Naive thymus-derived CD4-positive, alpha-beta T cell (primary cell): ENCODE measurements at places on chromosomes 16 and 17. TPM values are rescaled to one million over a fixed set of nuclear protein-coding genes. Genes with fewer than 3 reads are reported as not detected.
A peak's percentile ranks its signal among the peaks of the same experiment; 100 is the strongest.

GRCh38 chr17:57684711-57685498 is 60.2 kb downstream of the CCDC182 start:
- H3K4me3 ChIP-seq: no peak overlapping the region
- no peaks in the 10 kb centered on the region for H3K36me3 ChIP-seq
- no peak overlapping the region for H3K27ac ChIP-seq
- no peaks in the 10 kb centered on the region for H3K4me1 ChIP-seq
- no peak for DNase-seq
- no peaks in the 10 kb centered on the region for H3K27me3 ChIP-seq

- no peak overlapping the region for H3K4me3 ChIP-seq
- H3K36me3 ChIP-seq: no peaks in the 10 kb centered on the region
- H3K27me3 ChIP-seq: no peaks in the 10 kb centered on the region
Measured at GRCh38 chr17:11332706-11333105, 91.7 kb downstream of the SHISA6 start.

- no peak for DNase-seq
- H3K4me3 ChIP-seq: no peak overlapping the region
- H3K27ac ChIP-seq: no peak overlapping the region
- H3K27me3 ChIP-seq: no peaks in the 10 kb centered on the region
- no peaks in the 10 kb centered on the region for H3K36me3 ChIP-seq
Measured at GRCh38 chr16:68396481-68396880, 51.8 kb downstream of the SMPD3 start.

The HSF5 gene
- total RNA-seq: 4.0 TPM

DNA sequence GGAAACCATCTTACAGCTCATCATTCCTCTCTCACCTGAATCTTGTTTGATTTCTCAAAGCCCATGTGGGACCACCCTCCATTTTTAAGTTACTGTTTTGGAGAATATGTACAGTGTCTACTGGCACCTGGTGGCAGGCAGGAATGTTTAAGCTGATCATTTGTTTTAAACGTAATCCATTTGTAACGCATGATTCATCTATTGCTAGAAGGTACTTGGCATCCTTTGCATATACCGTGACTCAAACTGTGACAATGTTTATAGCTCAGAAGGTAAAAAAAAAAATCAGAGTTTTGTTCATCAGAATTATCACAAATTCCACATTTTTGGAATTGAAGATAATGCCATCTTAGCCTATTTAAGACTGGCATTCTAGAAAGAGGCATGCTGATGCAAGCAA is 1007.5 kb upstream of the EEF2KMT start:
- no peaks in the 10 kb centered on the region for H3K36me3 ChIP-seq
- no peak overlapping the region for H3K27ac ChIP-seq
- H3K4me1 ChIP-seq: no peaks in the 10 kb centered on the region

GRCh38 chr16:14501331-14502255 is 128.5 kb downstream of the PARN start:
- H3K4me3 ChIP-seq: no peak overlapping the region
- no peak overlapping the region for H3K27ac ChIP-seq
- H3K4me1 ChIP-seq: no peaks in the 10 kb centered on the region
- no peak for DNase-seq
- no peaks in the 10 kb centered on the region for H3K27me3 ChIP-seq

The TBX2 gene
- not detected for total RNA-seq

DNA sequence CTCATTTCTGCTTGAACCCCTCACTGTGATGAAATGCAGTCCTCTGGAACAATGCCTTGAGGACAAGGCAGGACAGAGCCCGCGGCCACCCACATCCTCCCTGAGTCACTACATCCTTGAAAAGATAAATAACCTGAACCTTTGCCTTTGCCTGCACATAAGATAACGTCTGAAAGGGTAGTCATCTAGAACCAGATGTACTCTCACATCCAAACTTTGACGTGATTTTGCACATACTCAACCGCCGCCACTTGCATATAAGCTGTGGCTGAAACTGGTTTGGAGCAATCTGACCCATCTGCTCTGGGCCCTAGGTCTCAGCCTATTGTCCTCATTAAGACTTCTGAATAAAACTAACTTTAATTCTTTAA is 252.1 kb downstream of the PHKB start:
- no peaks in the 10 kb centered on the region for H3K27me3 ChIP-seq
- H3K4me3 ChIP-seq: no peak overlapping the region
- H3K4me1 ChIP-seq: no peaks in the 10 kb centered on the region
- no peak for DNase-seq

DNA sequence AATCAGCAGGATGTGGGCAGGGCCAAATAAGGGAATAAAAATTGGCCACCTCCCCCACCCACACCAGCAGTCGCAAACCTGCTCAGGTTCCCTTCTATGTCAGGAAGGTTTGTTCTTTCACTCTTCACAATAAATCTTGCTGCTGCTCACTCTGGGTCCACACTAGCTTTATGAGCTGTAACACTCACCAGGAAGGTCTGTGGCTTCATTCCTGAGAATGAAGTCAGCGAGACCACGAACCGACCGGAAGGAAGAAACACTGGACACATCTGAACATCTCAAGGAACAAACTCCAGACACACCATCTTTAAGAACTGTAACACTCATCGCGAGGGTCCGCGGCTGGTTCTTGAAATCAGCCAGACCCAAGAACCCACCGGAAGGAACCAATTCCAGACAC is 115.5 kb upstream of the TBX2 start:
- no peak overlapping the region for H3K4me3 ChIP-seq
- H3K4me1 ChIP-seq: no peaks in the 10 kb centered on the region
- H3K27me3 ChIP-seq: no peaks in the 10 kb centered on the region
- no peak for DNase-seq
- no peaks in the 10 kb centered on the region for H3K36me3 ChIP-seq
- no peak overlapping the region for H3K27ac ChIP-seq

- H3K27me3 ChIP-seq: no peaks in the 10 kb centered on the region
- H3K4me3 ChIP-seq: no peak overlapping the region
- peaks cover 19% of the 10 kb centered on the region for H3K4me1 ChIP-seq
- H3K27ac ChIP-seq: no peak overlapping the region
- DNase-seq: no peak
Measured at GRCh38 chr17:55236316-55236715, 28.4 kb upstream of the HLF start.

DNA sequence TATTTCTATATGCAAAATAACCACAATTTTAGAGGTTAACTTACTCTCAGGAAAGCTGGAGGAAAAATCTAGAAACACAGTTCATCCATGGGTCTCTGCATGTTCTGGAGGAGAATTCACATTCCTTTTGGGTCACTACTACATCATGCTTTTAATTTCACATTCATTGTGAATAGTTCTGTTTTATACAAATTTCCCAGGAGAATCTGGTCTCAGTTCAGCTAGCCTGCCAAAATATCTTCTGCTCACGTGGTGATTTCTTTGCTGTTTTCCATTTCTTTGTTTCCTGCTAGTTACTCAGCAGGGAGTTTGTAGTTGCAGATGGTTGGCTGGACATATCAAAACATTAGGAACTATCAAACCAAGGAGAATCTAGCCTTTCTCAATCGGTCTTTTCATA is at the start of gene ABCA9:
TSS of gene ABCA9 (minus strand) at position 106 of the 400 bp plus-strand sequence. CDS start 9,801 bp downstream, outside the sequence.
- H3K27ac ChIP-seq: no peak within 1 kb of the TSS
- no peaks in the 10 kb centered on the region for H3K27me3 ChIP-seq
- H3K4me1 ChIP-seq: no peaks in the 10 kb centered on the region

DNA sequence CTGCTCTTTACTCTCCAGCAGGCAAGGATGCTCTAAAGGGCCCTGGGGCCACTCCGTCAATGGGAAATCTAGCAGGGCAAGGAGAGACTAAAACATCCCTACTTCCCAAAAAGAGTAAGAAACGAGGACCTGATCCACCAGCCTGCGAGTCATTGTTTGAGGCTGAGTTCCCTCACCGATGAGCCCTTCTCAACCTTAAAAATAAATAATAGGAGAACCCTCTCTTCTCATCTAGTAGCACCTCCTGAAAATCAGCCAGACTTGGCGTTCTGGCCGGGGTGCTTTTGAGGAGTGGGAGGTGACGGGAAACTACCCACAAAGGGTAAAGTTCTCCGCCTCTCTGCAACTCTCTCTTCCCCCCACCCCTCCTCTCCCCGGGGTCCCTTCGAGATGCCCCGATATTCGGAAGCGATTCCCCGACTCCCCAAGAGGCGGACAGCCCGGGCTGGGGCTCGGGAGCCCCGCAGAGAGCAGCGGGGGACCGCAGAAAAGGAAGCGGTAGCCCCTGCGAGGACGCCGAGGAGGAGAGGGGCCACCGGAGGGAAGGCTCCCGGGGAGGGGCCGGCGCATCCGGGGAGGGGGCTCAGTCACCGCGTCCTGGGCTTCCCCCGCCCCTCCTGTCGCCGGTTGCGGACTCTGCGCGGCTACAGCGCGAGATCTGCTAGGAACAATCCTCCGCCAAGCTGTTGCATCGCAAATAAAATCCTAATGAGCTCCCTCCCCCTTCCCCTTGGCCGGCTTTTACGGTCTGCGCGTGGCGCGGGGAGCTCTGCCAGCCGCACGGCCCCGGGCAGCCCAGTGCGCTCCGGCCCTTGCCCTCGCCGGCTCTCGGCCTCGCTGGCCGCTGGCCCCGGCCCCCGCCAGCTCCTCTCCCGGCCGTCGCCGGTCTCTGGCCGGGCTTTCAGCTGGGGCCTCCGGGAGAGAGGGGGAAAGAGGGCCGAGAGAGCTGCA is 1.3 kb downstream of the HOXB9 start:
- DNase-seq: no peak
- peaks cover 45% of the 10 kb centered on the region for H3K27me3 ChIP-seq
- peaks cover 15% of the 10 kb centered on the region for H3K4me1 ChIP-seq
- H3K36me3 ChIP-seq: no peaks in the 10 kb centered on the region
- H3K4me3 ChIP-seq: no peak overlapping the region
- H3K27ac ChIP-seq: no peak overlapping the region

DNA sequence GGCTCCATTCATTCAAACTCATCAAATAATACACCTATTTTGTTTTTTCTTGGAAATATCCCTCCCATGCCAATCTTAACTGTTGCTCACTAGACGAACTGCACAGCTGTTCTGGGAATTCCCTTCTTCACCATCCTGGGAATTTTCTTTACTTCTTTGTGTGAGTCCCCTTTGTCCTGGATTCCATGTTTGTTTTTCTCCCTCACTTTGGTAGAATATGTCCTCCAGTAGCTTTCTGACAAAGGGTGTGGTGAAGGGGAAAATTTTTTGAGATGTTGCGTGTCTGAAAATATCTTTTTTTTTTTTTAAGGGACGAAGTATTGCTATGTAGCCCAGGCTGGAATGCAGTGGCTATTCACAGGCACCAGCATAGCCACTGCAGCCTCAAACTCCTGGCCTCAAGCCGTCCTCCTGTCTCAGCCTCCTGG is 17.2 kb upstream of the UTP6 start:
- H3K4me1 ChIP-seq: no peaks in the 10 kb centered on the region
- no peaks in the 10 kb centered on the region for H3K27me3 ChIP-seq
- no peaks in the 10 kb centered on the region for H3K36me3 ChIP-seq
- no peak for DNase-seq
- no peak overlapping the region for H3K27ac ChIP-seq

GRCh38 chr16:57732037-57732436 is 3.5 kb upstream of the KATNB1 start:
- DNase-seq: no peak
- no peaks in the 10 kb centered on the region for H3K27me3 ChIP-seq
- H3K36me3 ChIP-seq: no peaks in the 10 kb centered on the region
- H3K4me1 ChIP-seq: peaks cover 11% of the 10 kb centered on the region

DNA sequence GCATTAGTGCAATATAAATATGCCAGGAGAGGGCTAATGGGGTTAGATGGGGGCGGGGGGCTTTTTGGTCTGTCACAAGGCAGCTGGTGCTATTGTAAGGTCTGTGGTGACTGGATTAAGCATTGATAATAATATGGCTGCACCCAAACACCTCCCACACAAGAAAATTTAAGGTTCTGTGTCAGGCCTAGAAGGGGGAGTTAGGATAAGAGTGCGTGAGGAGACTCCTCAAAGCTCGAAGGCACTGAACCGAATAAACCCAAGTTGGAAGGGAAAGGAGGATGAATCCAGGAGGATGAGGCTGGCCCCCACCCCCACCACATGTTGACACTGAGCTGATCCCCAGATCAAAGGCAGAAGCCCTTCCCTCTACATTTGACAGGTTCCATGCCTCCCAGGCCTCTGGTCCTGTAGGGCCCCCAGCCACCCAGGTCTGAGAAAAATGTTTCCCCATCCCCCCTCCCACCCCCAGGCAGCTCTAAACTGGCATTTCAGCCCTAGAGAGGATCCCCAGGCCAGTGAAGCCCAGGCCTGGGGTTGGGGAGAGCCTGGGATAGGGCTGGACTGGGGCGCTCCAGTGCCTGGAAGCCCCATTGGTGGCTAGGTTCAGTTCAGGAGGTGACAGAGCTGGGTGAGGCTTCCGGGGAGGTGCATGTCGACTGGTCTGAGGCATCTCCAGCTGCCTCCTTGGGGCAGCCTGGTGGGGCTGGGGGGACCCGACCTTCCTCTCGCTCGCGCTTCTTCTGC is 1.7 kb downstream of the HOXB1 start:
- H3K27me3 ChIP-seq: no peaks in the 10 kb centered on the region
- H3K27ac ChIP-seq: no peak overlapping the region
- no peak overlapping the region for H3K4me3 ChIP-seq
- no peaks in the 10 kb centered on the region for H3K36me3 ChIP-seq

DNA sequence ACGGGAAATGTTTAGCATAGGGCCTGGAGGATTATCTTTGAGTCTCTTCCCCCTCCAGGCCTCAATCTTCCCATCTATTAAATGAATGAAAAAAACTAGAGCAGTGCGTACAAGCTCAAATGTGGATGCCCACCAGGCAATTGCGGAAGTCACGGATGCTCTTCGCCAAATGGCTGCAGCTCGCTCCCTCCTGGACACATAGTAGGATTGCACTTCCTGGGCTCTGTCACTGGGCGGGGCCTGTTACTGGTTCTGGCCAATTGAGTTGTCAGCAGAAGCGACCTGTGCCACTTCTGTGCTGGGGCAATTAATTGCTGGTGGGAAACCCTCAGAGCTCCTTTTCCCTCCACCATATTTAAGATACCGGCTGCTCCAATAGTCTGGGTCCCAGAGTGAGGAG is 168.2 kb upstream of the IRX6 start:
- H3K27ac ChIP-seq: no peak overlapping the region
- no peak for DNase-seq
- no peaks in the 10 kb centered on the region for H3K36me3 ChIP-seq
- no peaks in the 10 kb centered on the region for H3K4me1 ChIP-seq

DNA sequence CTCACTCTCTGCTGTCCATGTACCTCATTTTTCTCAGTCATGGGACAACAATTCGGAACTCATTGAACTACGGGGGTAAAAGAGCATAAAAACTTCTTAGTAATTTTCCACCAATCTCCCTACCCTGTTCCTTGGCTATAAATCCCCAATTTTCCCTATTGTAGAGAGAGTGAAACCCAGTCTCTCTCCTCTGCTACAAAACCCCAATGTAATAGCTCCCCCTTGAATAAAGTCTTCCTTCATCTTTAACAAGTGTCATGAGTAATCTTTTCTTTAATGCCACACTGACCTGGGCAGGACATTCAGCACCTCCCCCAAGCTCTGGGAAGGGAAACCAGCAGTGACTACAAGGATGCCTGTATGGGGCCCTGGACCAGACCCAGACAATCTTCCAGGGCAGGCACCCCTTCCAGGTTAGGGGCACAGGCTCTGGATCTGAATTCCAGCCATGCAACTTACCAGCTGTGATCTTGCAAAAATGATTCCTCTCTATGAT is 10.2 kb upstream of the EIF1 start:
- peak overlapping the region; percentile 76 for H3K27ac ChIP-seq
- no peaks in the 10 kb centered on the region for H3K27me3 ChIP-seq
- H3K36me3 ChIP-seq: no peaks in the 10 kb centered on the region
- DNase-seq: no peak
- H3K4me1 ChIP-seq: peaks cover 18% of the 10 kb centered on the region
- peak overlapping the region; percentile 56 for H3K4me3 ChIP-seq
